ENCODE measurements at places on chromosomes 5 and 9.

- DNase-seq, result no peak
Observed at GRCh38 chr5:2206293-2207108, 323.8 kb upstream of the IRX4 start.

DNA sequence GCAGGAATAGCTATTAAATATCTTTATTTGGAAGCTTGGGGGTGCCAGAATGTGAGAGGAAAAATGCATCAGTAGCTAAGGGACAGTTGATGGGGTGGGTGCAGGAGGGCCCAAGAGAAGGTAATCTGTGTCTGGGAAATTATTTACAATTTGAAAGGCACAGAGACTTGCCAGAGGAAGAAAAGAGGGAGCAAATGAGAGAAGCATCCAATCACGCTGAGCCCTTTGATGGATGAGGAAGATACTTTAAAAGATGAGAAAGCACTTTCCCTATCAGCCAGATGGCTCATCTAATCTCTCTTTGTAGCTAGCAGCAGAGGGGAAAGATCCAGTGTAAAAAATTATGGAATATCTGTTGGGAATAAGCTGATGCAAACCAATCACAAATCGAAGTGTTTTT lies 57.0 kb upstream of the ABCA1 start:
- DNase-seq, result no peak

DNA sequence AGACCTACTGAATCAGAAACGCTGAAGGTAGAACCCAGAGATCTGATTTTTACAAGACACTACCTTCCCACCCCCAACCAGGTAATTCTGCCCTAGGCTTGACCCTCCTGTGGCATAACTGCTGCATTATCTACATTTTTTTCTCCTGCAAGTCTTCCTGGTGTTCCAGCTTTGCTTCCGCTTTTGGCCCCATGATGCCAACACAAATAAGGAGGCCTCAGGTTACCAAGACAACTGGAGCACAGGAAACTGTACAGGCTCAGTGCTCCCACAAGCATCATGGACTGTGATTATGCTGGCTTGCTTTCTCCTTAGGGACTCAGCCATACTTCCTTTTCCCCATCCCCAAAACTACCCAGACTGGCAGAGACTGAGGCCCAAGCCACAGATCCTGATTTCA lies 6.6 kb upstream of the MSMP start:
- DNase-seq, result no peak

- no peak for DNase-seq
Observed at GRCh38 chr9:21682381-21682780, 120.1 kb upstream of the MTAP start.

GRCh38 chr5:172680921-172681320 lies 39.9 kb downstream of the NEURL1B start:
- DNase-seq, result no peak

DNA sequence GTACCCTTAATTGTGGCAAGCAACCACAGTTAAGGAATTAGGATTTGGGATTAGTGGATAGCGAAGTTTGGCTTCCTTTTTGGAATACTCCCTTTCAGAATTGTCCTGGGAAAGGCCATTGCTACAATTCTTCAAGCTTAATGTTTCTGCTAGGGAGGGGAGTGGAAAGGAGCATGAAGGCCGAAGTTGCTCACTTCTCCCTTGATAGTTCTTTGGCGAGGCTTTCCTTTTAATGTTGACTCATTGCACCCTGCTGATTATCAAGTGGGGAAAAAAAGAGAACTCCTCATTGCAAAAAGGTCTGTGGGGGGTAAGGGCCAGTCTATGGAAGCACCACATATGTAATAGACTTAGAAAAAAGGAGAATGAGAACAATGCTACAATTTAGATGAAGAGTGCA lies 30.7 kb downstream of the GRIN3A start:
- DNase-seq, result no peak

DNA sequence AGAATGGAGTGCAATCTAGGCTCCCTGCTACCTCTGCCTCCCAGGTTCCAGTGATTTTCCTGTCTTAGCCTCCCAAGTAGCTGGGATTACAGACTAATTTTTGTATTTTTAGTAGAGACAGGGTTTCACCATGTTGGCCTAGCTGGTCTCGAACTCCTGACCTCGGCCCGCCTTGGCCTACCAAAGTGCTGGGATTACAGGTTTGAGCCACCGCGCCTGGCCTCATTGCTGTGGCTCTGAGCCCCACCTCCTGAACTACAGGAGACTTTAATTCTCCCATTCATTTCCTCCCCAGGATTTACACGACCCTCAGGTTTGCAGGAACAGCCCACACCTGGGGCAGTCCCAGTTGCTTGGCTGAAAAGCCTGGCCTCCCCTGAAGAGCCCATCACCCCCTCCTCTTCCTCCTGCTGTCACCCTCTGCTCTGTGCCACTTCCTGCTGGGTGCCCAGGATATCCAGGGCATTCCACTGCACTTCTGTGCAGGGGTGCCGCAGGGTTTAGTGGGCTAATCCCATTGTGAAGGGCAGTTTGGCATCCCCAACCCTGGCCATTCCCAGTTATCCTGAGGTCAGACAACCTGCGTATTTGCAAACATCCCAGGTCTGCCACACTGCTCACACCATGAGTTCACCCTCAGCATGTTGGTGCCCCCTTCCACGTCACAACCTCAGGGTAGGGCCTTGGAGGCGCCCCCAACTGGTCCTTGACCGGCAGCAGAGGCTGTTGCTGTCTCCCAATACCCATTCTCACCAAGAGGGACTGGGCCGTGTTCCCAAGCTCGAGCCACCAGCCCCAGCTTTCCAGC lies 265.0 kb upstream of the IRX4 start:
- no peak for DNase-seq

DNA sequence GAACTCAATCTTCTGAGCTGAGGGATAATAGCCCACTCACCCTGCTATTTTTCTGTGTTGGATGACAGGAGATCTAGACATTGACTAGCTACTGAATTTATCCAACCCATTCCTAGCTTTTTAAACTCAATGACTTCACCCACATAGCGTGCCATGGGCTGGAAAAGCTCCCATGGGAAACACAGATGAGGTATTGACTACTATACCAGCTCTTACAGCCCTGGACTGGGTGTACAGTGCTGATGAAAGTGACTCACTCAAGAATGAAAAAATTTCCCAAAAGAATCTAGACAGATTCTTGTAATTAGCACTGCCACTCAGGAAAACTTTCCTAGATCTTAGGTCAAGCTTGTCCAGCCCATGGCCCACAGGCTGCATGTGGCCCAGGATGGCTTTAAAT lies 72.7 kb upstream of the NREP start:
- no peak for DNase-seq

DNA sequence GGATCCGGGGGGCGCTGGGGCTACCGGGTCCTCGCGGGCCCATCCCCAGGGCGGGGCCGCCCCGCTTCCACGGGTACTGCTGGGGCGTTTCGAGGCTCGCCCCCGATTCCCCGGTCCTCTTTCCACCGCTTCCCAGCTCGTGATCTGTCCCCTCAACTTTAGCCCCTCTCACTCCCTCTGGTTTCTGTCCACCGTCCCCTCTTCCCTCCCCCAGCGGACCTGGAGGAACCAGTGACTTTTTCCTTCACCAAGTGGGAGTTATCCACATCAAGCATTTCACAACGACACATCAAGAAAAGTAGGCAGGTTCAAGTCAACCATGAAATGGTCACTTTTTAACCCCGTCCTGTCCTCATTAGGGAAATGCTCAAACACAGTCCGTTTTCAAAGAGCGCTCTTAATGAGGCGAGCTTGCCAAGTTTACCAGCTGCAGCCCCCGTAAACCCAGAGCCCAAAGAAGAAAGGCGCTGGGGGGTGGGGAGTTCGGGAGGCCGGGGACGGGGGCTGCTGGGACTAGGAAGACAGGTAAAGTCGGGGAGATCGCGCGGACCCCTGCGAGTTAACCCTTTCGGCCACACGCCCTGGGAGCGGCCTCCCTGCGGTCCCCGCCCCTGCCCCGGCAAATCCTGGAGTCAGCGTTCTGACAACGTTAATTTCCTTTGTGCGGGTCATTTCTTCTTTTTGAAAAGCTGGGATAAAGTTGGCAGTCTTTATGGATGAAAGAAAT lies 2.1 kb upstream of the NFIB start:
- DNase-seq, result no peak

DNA sequence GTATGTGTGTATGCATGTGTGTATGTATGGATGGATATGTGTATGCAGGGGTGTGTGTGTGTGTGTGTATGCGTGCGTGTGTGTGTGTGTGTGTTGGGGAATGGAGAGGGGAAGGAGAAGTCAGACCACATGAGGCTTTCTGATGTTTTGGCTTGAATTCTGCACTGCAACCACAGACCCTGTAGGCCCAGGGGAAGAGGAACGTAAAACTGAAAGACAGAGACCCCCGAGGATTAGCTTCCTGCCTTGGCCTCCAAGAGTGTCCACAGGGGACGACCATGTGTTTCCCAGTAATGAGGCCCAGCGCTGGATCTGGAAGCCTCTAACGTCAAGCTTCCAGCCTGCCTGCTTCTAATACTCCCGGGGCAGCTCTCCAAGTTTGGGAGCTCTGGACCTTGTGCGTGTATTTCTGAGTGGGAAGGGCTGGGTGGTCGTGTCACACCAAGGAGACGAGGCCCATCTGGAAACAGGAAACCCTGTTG lies 5.8 kb downstream of the DCANP1 start:
- no peak for DNase-seq

DNA sequence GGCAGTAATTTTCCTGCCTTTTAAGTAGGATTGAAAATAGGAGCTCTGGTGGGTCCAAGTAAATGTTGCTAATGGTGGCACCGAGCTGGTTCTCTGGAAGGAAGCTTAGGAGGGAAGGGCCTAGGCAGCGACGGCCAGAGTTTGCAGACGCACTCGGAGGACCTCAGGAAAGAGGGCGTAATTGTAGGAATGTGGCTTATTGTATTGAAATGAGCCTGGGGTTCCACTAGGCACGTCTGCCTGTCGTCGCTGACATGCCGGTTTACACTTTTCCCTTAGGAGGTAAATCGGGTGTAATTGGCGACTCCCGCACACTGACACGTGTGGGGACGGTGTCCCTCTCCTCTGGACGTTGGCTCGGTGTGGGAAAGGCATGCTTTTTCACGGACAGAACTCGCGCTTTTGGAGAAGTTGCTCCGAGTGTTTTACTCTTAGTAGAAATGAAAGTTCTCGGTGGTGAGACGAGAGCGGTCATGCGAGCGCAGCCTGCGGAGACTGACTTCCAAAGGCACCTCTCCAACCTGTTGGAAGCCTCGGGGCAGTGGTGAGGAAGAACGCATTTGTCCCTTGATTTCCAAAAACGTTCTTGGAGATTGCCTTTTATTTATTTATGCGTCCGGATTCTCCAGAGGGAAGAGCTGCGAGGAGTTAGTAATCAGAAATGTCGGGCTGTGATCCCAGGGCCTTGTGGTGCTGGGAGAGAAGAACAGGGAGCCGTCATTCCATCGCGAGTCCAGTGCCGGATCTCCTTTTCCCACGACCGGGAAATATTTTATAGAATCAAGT lies 1.3 kb downstream of the NR4A3 start:
- DNase-seq, result no peak

- no peak for DNase-seq
Observed at GRCh38 chr9:80435591-80435990, 863.8 kb downstream of the TLE4 start.

GRCh38 chr5:156124708-156125107 lies 202.3 kb upstream of the SGCD start:
- DNase-seq, result no peak

- no peak for DNase-seq
Observed at GRCh38 chr9:87327575-87328125, 170.0 kb upstream of the DAPK1 start.

DNA sequence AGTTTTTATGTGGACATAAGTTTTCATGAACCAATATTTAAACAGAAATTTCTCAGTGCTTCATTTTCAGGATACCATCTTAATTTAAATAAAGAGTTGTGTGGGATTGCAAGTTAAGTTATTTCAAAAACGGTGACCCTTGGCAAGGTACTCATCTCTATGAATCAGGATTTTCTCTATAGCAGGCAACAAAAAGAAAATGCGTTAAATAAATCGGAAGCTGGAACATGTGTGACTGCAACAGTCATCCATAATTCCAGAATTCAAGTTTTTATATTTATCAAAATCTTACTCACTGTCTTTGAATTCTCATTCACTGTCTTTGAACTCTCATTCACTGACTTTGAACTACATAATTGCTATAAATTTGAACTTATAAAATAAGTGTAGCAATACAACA lies 5.8 kb upstream of the RECK start:
- no peak for DNase-seq

- peak; percentile 19 for DNase-seq
Observed at GRCh38 chr5:124661317-124662141, 84.9 kb downstream of the ZNF608 start.

- no peak for DNase-seq
Observed at GRCh38 chr5:82512025-82512424, 233.9 kb upstream of the RPS23 start.

- DNase-seq, result no peak
Observed at GRCh38 chr9:119998614-119999013, 581.4 kb downstream of the CDK5RAP2 start.

DNA sequence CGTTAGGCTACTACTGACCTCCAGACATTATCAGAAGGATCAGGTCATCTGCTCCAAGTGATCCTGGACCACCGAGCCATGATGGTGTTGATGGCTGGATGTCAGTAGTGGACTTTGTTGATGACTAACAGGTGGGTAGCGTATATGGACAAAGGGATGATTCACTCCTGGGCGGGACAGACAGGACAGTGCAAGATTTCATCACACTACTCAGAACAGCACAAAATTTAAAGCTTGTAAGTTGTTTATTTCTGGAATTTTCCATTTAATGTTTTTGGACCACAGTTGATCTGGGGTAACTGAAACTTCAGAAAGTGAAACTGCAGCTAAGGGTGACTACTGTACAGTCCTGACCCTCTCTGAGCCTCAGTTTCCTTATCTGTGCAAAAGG lies 12.7 kb downstream of the PDGFRB start:
- peak; percentile 54 for DNase-seq

DNA sequence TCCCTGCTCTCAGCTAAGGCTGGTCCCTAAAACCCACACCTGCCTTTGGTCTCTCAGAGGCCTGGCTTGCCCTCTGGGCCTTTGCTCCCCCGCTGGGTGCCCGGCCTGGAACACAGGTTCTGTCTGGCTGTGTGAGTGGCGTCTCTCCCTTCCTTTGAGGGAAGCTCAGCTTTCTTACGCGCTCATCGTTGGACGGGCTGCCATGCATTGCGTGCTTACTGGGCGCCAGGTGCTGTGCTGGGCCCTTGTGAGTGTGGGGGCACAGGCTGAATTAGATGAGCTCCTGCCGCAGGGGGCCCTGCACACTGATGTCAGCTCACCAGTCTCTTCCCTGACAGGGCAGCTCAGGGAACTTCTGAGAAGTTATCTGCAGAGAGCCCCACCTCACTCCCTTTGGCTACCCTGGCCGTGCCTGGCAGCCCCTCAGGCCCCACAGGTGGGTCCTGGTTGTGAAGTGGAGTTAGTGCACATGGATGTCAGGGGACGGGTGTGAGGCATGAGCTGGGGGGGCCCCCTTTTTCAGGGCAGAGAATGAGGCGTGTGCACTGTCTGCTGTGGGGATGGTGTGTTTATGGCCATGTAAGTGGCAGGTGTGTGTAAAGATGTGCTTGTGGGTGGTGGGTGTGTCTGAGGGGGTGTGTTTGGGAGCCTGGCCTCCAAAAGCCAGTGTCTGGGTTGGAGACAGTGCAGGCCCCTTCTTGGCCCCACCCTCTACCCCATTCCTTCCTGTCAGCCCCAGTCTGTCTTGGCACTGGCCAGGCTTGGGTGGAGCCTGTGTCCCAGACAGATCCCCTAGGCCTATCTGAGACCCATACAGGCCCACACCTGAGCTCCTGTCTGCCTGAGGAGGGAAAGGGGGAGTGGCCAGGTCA lies 7.5 kb upstream of the RMND5B start:
- DNase-seq, result no peak

All from SW 1271 (cell line).